ENCODE measurements at places on chromosomes 7 and 10. TPM values are rescaled to one million over a fixed set of nuclear protein-coding genes. Genes with fewer than 3 reads are reported as not detected.

The NKX2-3 gene
- not detected for total RNA-seq

The STEAP4 gene
- total RNA-seq, result not detected

DNA sequence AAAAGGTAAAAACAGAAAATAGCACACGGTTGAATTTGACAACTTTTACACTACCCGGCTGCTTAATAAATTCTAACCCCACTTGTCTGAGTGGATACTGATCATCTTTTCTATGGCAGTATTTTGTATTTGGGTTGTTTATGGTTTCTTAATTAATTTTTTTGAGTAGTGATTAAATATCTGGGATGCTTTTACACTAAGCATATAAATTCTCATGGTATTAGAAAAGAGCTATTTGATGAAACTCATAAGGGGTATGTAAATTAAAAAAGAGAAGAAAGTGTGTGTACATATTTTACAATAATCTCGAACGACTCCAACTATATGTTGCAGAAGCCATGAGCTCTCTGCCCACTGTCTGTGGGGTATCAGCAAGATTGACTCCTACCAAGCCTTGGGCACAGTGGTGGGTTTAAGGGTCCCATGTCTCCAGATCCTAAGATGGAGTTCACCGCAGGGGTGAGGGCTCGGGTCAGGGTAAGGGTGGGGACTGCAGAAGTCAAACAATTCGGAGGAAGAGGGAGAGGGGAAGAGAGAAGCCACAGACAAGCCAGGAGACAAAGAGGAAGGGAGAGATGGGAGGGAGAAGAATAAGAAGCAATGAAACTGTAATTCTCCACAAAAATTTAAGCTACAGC, 7.6 kb upstream of the HOXA13 start:
- no peak for DNase-seq

DNA sequence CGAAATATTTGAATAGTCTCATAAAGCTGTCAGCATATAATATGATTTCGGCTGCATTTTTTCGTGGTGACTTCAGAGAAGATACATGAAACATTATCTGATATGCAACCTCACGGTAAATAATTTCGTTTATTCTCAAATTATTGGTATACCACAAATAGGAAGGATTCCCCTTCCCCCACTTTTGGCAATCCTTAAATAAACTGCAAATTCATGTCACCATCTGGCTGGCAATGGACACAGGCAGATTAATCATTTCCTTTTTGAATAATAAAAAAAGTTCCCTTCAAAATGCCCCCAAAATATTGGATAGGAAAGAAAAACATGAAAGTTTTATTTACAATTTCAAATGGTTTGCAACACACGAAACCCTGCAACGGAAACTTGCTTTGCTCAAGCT, 234.5 kb upstream of the MEOX2 start:
- DNase-seq, result no peak

DNA sequence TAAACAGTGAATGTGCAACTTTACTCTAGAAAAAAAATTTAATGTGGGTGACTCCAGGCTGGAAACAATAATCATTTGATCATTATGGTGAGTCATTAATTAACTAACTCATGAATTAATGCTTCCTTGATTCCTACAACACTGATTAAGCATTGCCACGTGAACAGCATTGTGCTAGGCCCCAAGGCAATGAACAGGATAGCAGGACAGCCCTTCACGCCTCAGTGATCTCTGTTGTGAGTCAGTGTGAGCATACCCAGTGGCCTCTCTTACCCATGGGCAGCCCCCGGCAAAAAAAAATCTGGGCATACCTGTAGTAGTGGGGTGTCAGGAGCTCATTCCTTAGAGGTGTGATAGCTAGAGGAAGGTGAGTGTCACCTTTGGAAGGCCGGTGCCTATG, 76.0 kb downstream of the DENND2A start:
- DNase-seq, result no peak

DNA sequence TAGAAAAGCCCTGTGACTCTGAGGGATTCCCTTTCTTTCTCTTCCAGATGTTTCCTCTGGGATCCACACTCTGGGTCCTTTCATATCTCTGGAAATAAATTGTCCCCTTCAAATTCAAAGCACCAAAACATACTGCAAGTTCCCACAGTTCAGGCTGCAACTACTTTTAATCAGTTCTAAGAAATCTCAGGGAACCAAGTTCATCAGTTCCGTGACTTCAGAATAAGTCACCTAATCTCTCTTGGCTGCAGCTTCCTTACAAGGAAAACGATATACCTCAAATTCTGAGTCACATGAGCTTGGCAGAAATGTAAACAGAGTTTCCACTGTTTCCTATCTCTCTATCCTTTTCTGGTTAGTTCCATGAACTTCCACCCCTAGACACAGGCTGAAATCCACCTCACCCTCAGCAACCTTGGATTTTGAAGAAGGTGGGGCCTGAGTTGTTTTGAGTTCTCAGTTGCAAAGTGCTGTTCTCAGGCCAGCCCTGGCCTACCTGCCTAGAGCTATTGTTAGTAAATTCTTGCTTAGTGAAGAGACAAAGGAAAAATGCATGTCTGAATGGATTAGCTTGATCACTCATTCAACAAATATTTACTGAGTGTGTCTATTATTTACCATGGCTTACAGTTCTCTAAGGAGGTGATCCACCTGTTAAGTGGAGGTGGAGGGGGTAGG, 59.3 kb upstream of the IL6 start:
- DNase-seq, result no peak

- no peak for DNase-seq
Measured at GRCh38 chr7:123787220-123788007, 38.6 kb upstream of the WASL start.

All from CD8-positive, alpha-beta memory T cell (primary cell).